Stimulated activated CD4-positive, alpha-beta T cell treated with anti-CD3 and anti-CD28 coated beads, Interleukin-2, amount 100 ng/mL, for 48 hours (primary cell): ENCODE measurements at places on chromosomes 11 and 22.

- DNase-seq, result no peak
Measured at GRCh38 chr11:64591257-64592233, 525 bp downstream of the SLC22A12 start.

DNA sequence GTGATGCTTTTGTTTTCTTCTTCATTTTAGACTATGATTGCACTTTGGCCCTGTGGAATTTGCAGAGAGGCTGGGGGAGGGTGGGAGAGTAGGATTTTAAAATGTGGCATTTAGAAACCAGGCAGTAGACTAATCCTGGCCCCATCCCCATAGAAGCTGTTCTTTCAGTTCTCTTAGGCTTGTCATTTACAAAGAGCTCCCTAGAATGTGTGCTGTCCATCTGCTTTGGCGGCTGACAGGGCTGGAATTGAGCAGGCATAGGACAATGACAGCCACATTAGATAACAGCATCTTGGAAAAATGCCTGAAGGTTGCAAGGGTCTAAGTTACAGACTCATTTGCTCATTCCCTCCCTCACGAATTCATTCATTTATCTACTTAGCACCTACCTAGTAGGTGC is 9.8 kb downstream of the INSC start:
- no peak for DNase-seq

- no peak for DNase-seq
Measured at GRCh38 chr22:46256358-46256958, 6.4 kb upstream of the CDPF1 start.

- peak; percentile 72 for DNase-seq
Measured at GRCh38 chr22:37163575-37164504, 14.1 kb upstream of the IL2RB start.

DNA sequence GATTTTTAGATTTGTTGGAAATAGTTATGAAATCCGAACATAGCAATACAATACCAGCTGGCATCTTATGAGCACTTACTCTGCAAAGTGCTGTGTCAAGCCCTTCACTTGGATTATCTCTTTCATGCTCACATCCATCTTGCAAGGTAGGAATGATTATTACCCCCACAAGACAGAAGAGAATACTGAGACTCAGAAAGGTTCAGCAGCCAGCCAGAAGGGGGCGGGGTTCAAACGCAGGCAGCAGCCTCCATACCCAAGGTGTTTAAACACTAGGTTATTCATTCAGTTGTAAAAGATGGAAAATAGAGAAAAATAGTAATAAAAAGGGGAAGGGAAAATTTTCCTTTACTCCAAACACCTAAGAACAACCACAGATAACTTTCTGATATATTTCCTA is 158.5 kb downstream of the CCDC34 start:
- DNase-seq, result peak; percentile 6

DNA sequence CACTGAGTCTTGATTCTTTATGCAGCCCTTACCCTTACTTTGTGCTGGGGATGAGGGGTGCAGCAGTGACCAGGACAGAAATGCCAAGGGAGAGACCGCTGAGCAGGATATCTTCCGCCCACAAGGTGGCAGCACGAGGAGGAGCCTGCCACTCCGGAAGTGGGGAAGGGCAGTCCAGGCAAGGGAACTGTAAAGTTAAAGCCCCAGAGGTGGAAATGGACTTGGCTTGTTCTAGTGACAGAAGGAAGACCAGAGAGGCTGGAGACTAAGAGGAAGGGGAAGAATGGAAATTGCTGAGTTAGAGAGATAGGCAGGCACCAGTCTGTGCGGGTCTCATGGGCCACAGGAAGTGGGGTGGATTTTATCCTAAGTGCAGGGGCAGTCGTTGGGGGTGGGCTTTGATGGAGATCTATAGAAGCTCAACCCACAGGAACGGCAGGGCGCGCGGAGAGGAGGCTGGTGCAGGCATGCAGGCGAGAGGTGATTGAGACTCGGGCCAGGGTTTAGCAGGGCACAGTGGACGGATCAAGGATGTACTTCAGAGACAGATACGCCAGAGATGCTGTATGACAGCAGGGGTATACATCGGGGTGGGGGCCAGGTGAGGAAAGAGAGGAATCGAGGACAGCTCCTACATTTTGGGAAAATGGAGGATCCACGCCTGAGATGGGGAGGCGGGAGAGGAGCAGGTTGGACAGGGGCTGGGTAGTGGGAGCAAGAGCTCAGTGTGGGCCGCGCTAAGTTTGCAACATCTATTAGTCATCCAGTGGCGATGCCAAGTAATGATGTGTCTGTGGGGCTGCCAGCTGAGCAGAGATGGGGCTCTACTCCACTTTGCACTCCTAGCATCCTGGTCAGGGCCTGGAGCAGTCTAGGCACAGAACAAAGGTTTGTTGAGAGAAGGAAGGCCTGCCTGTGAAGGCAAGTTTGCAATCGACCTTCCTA is 3.3 kb upstream of the GRK2 start:
- no peak for DNase-seq

- DNase-seq, result no peak
Measured at GRCh38 chr22:43881091-43882061, 10.4 kb downstream of the PNPLA5 start.

DNA sequence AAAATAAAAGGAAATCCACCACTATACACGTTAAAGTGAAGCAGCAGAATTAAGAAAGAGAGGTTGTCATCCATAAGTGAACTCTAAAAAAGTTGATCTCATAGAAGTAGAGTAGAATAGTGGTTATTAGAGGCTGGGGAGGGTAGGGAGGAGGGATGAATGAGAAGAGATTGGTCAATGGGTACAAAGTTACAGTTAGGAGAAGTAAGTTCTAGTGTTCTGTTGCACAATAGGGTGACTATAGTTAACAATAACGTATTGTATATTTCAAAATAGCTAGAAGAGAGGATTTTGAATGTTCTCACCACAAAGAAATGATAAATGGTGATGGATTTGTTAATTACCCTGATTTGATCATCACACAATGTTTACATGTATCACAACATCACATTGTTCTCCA is 72.0 kb downstream of the CD82 start:
- no peak for DNase-seq

- DNase-seq, result no peak
Measured at GRCh38 chr11:73464347-73464746, 88.1 kb downstream of the RELT start.

DNA sequence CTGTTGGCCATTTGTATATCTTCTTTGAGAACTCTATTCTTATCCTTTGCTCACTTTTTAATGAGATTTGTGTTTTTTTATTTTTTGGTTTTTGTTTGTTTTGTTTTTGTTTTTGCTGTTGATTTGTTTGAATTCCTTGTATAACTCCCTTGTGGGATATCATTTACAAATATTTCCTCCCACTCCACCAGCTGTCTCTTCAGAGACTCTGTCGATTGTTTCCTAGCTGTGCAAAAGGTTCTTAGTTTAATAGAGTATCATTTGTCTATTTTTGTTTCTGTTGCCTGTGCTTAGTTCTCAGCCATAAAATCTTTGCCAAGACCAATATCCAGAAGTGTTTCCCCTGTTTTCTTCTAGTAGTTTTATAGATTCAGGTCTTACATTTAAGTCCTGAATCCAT is 82.4 kb downstream of the ARHGAP32 start:
- DNase-seq, result no peak

GRCh38 chr11:70524096-70524922 is 126.0 kb downstream of the CTTN start:
- no peak for DNase-seq

DNA sequence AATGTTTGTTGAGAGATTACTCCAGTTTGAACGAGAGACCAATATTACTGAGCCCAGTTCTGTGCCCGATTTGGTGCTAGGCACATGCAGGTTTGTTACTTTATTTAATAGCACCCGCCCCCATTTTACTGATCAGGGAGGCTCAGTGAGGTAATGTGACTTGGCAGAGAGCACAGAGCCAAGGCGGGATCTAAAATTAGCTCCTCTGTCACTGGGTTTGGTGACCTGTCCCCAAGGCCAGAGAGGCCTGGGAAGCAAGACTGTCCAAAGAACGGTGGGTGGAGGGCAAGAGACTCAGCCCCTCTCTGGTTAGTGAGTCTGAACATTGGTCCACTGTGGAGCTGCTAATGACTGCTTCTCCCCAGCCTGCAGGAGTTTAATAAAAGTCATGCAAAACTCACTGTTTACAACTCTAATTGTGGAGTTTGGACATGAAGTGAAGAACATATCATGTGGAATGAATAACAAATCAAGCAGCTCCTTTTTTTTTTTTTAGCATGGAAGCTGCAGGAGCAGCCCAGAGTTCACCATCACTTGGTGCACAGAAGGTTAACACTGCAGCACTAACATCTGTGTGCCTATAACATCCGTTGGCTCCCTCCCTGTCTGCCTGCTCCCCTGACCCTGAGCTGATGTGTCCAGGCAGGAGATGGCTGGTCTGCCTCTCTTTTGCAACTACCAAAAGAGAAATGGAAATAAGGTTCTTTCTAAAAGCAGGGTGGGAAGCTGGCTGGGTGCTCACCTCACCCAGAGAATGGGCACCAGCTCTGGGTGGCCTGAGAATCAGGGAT is 39.0 kb downstream of the CSNK2A3 start:
- no peak for DNase-seq

GRCh38 chr22:46028106-46028991 is 51.4 kb upstream of the WNT7B start:
- DNase-seq, result no peak

DNA sequence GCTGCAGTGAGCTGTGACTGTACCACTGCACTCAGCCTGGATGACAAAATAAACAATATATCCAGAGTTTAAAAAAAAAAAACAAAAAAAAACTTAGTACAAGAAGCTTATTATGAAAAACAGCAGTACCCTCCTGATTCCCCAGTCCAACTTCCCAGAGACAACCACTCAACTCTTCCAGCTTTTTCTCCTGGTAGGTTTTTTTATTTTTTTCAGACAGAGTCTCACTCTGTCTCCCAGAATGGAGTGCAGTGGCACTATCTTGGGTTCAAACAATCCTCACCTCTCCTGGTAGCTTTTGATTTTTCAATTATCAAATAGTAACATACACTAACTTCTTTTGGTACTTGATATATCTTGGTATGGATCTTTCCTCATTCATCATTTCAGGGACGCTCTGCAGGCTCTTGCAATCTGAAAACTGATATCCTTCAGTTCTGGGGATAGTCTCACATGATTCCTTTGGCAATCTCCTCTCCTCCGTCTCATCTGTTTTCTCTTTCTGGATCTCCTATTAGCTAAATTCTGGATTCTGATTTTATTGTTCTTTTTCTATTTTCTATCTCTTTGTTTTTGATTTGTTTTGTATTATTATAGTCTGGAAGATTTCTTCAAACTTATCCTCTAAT is 44.9 kb downstream of the ALG9 start:
- no peak for DNase-seq

DNA sequence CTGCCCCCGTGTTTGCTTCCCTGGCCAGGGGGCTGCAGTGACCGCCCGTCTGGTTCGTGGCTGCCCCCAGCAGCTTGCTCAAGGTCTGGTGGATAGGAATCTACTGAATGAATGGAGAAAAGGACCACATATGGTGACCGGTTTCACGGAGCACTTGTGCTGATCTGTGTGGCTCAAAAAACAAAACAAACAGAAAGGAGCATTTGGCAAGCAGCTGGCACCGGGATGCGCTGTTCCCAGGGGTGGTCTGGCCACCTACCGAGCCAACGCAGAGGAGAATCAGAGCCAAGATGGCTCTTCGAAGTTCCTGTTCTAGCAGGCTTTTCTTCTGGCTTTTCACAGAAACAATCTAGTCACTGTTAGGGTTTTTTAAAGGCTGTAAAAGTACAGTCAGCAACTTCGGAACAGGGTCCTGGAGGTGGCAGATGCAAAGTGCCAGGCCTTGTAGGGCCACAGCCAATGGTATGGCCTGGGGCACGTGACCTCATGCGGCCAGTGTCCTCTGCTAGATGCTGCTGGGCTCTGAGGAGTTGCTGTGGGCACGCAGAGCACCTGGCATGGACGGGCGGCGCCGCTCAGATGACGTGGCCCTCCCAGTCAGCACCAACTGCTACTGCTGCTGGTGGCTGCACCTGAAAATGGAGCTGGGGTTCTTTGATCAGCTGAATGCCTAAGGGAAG is 27.3 kb upstream of the PACSIN2 start:
- no peak for DNase-seq

DNA sequence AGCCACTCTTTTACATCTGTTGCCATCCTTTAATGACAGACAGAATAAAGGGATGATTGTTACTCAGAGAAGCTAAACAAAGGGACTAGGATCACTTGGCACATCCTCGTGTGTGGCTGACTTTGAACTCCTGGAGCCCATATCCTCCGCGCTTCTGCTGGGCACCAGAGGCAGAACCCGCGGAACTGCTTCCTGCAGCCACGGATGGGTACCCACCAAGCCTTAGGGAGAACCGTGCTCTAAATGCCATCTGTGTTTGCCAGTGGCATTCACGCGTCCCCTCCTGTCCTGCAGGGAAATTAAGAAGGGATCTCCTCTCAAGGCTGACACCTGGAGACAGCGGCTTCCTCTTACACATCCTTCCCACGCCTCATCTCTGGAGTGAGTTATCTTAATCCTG is 294.4 kb downstream of the NTM start:
- DNase-seq, result no peak

DNA sequence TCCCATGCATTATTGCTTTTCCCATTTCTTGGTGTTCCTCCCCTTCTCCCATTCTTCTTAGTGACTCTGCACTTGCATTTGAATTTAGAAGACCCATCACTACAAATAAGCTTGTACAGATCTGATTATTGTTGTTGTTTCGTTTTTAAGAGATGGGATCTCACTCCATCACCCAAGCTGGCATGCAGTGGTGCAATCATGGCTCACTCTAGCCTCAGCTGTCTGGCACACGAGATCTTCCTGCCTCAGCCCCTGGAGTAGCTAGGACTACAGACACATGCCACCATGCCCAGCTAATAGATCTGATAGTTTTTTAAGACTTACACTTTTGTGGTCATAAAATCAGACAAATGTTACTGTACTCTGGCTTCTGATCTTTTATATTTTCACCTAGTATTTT is 252.1 kb downstream of the DDX10 start:
- no peak for DNase-seq

GRCh38 chr11:128039140-128040021 is 548.0 kb downstream of the ETS1 start:
- DNase-seq, result peak; percentile 58

DNA sequence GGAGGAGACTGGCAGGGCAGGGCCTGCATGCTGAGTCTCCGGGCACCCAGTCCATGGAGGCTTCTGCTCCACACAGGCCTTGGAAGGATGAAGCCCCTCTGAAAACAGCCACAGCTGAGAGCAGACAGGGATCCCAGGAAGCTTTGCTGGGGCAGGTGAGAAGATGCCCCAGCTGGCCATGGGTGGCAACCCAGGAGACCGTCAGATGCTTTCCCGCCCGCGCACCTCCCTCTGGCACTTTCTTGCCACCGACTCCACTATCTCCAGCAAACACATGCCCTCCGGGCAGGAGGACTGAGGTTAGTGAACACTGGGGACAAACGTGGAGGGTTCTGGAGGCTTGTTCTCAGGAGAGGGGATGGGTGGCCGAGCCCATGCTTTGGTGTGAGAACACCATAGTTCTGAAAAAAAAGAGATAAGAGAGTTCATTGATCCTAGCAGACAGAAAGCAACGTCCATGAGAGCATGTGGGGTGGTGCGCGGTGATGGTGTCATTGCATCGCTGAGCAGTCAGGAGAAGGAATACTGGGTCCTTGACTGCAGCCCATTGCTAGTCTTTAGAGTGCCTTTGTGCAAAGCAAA is 2.3 kb downstream of the C1QTNF6 start:
- DNase-seq, result no peak
